ENCODE measurements at places on chromosomes 4 and X.
A peak's percentile ranks its signal among the peaks of the same experiment; 100 is the strongest.

- DNase-seq: no peak
These were observed 46.4 kb upstream of the GABRE start for GRCh38 chrX:152020888-152021287.

DNA sequence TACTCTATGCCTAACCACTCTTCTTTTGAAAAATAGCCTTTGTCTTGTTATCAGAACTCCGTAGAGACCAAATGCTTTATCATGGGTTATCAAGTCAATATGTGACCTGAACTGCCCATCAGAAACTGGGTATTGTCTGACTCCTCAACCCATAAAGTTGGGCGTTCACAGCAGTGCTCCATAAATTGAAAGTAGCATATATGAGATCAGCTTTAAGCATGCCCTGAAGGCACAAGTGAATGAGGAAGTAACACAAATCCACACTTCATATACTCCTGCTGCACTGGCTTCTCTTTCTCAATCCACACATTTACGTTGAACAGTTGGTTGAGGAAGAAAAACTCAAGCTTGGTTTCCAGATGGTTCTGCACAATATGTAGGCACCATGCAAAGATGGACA lies 1106.0 kb downstream of the STIM2 start:
- DNase-seq: no peak

- DNase-seq: peak; percentile 21
These were observed 14.7 kb downstream of the ATP8A1 start for GRCh38 chr4:42642101-42642797.

DNA sequence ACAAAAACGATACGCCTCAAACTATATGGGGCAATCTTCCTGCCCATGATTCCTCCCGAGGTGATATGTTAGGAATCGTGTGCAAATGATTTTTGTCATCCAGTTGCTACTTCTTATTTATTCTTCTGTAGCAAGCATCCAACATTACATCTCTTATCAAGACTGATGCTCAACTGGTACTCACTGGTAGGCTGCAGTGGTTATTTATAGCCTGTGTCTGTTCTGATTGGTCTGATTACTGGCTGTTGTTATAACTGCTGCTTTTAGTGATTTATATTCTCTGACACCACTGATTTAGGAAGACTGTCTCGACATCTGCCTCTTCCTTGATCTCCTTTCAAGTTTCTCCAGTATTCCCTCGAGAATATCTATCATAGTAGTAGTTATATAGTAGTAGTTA lies 165.8 kb downstream of the LARP7 start:
- no peak for DNase-seq

GRCh38 chr4:60452266-60452665 lies 747.9 kb upstream of the ADGRL3 start:
- DNase-seq: no peak

Measured in activated naive CD4-positive, alpha-beta T cell treated with anti-CD3 and anti-CD28 coated beads for 36 hours (primary cell).